ENCODE measurements at places on chromosomes 2 and 18.
A peak's percentile ranks its signal among the peaks of the same experiment; 100 is the strongest.

GRCh38 chr2:28300485-28301341 lies 91.9 kb upstream of the FOSL2 start:
- DNase-seq: no peak

DNA sequence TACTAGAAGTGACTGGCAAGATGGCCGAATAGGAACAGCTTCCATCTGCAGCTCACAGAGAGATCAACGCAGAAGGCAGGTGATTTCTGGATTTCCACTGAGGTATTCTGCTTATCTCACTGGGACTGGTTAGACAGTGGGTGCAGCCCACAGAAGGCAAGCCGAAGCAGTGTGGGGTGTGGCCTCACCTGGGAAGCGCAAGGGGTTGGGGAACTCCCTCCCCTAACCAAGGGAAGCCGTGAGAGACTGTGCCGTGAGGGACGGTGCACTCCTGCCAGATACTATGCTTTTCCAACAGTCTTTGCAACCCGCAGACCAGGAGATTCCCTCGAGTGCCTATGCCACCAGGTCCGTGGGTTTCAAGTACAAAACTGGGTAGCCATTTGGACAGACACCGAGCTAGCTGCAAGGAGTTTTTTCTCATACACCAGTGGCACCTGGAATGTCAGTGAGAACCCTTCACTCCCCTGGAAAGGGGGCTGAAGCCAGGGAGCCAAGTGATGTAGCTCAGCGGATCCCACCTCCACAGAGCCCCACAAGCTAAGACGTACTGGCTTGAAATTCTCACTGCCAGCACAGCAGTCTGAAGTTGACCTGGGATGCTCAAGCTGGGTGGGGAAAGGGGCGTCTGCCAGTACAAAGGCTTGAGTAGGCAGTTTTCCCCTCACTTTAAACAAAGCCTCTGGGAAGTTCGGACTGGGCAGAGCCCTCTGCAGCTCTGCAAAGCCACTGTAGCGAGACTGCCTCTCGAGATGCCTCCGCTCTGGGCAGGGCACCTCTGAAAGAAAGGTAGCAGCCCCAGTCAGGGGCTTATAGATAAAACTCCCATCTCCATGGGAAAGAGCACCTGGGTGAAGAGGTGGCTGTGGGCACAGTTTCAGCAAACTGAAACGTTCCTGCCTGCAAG lies 40.1 kb downstream of the PLEK start:
- DNase-seq: no peak

DNA sequence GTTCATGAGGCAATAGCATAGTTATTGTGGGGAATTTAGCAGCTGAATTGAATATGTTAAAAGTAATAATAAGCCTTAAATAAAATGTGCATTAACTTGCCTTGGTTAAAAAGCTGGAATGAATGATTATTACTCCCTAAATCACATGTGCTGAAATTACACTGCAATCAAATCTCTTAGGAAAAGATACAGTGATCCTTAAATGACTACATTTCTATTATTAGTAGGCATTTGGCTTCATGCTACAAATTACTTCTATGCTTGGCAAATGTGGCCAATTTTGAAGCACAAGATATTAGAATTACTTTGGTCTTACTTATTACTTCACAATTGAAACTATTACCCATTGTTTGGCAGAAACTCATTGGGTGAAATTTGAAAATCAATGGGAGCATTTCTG lies 5.4 kb downstream of the RND3 start:
- no peak for DNase-seq

DNA sequence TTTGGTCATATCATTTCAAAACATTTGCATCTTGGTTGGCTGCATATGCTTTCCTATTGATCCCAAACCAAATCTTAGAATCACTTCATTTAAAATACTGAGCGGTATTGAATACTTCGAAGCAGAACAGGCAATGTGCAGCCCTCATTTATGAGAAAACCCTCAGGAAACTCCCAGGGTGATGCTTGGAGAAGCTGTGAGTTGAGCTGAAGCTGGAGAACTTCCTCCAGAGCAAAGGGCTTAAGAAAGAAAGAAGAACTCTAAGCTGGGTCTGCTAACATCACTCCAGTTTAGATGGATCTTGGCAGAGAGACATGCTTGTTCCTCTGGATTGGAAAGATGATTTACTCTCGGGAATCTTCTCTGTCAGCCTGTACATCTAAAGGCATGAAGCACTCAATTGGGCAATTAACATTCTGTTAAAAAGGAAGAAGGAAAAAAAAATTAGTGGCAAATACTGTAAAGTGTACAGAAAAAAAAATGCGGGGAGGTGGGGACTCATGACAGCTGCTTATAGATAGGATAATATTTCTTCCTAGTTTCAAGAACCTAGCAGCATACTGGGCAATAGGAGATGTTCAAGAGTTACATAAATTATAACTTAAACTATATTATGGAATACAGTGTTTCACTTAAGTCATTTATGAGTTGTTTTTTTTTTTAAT lies 49.5 kb downstream of the ATIC start:
- no peak for DNase-seq

GRCh38 chr2:216857131-216857550 lies 2.7 kb downstream of the TNP1 start:
- peak; percentile 6 for DNase-seq

DNA sequence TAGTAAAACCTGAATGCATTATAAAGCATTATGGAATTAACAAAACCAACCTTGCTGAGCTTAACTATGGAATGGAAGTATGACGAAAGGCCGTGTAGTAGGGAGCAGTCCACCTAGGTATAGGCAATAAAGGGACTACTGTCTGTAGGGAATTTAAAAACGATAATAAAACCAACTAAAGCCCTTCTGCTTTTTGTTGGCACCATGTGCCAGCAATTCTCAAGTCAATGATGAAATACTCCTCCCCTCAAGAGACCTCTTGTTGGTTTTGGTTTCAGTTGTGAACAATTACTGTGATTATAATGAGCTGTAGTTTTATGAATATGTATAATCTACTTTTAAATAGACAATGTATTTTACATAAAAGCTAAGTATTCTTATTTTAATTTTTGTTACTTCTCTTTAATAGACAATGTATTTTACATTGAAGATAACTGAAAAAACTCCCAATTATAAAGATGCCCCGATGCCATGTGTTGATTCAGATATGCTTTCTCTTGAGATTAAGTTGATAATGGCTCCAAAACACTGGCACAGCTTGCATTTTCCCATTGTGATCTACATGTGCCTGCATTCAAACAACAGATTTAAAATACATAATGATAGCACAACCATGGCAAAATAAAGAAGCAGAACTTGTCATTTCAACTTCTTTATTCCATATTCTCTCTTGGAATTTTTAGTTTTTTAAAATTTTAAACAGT lies 55.5 kb upstream of the ZDBF2 start:
- peak; percentile 70 for DNase-seq

DNA sequence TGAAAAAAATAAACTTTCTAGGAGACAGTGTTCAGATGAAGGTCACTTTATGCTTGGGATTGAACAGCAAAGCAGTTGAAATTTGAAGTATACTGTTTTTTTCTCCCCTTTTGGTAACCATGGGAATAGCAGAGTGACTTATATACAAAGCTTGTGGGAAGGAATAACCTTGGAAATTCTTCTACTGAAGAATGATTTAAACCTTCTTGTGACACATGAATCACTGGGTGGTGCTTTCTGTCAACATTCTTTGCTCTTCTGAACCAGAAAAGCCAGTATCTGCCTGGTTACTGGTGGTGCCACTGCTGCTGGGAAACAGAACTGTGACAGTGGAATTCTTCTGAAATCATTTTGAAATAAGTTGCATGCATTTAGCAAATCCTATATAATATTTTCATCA lies 39.4 kb upstream of the RND3 start:
- no peak for DNase-seq

GRCh38 chr2:32358111-32358482 lies 1.3 kb downstream of the BIRC6 start:
- DNase-seq: no peak

DNA sequence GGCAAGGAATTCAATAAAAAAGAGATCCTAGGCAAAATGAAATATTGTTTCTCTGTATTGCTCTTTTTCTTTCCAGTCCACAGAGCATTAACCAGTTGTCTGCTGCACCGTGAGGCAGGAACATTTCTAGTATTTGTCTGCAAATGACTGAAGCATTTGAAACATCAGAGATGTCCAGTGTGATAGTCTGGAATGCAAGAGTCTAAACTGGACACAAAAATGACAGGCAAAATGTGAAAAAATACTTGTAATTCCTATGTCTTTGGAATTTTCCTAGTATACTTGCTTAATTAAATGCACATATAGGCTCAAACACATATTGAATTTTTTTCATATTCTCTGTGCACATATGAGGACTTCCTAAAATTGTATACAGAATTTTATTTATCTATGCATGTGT lies 120.5 kb upstream of the SPATS2L start:
- DNase-seq: no peak

GRCh38 chr2:85248773-85249509 lies 78.8 kb downstream of the TGOLN2 start:
- DNase-seq: no peak

GRCh38 chr18:3494569-3494968 lies 44.6 kb downstream of the TGIF1 start:
- no peak for DNase-seq

GRCh38 chr2:191463790-191464189 lies 214.1 kb upstream of the NABP1 start:
- no peak for DNase-seq

DNA sequence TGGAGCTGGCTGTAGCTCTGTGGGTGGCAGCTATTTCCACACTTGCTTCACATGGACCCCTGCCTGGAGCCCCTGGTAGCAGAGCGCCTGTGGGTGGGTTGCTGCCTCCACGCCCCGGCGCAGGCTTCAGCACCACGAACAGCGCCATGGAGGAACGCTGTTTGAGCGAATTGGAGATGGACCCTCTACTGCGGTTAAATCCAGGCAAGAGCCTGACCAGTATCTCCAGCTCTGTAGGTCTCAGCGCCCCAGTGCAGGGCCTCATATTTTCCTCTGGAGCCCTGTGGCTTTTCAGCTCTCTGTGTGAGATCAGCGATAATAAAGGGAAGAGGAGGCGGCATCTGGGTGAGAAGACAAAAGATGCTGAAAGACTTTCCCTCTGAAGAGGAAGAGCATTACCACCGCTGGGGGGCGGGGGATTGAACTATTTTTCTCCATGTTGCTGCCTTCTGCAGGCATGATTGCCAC lies 12.0 kb downstream of the ONECUT2 start:
- DNase-seq: peak; percentile 64

DNA sequence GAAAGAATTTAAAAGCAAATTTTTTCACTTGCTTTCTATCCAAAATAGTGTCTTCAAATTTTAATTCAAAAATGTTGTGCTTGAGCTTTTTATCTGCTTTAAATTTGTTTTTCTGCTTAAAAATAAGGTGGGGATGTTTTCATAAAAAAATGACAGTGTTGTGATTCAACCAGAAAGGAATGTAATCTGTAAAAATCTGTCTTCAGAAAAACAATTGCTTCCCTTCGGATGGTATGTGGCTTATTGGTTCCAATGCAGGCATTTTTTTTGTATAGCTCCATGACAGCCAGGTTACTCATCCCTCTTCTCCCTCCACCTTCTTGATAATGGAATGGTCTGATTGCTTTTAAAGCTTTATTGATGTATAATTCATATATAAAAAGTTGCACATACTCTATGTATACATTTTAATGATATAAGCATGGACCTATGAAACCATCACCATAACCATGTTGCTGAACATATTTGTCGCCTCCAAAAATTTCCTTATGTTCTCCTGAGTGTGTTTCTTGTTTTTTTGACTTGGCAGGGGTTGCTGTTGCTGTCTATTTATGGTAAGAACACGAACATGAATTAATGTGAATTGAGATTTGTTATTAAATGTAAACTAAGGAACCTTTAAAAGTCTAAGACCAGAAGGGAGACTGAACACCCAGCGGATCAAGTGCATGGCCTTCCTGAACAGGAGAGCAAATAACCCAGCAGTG lies 363.7 kb upstream of the SPHKAP start:
- DNase-seq: no peak

- no peak for DNase-seq
Measured at GRCh38 chr2:176081837-176082524, 1.8 kb downstream of the EVX2 start.

DNA sequence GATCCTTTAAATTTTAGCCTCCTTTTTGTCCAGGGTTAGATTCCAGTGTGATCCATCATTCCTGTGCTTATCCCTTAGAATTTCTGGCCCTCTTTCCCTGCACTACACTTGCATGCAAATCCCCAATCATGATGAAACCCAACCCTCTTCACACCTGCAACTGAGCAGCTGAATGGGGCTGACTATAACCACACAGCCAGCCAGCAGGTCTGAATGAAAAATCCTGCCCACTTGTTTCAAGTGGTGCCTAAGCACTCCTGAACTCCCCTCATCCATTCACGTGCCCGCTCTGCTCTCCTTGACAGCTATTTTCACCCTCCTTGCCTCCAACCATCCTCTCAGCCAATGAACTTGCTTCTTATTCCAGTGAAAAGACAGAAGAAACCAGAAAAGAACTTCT lies 80.5 kb upstream of the AFF3 start:
- no peak for DNase-seq

DNA sequence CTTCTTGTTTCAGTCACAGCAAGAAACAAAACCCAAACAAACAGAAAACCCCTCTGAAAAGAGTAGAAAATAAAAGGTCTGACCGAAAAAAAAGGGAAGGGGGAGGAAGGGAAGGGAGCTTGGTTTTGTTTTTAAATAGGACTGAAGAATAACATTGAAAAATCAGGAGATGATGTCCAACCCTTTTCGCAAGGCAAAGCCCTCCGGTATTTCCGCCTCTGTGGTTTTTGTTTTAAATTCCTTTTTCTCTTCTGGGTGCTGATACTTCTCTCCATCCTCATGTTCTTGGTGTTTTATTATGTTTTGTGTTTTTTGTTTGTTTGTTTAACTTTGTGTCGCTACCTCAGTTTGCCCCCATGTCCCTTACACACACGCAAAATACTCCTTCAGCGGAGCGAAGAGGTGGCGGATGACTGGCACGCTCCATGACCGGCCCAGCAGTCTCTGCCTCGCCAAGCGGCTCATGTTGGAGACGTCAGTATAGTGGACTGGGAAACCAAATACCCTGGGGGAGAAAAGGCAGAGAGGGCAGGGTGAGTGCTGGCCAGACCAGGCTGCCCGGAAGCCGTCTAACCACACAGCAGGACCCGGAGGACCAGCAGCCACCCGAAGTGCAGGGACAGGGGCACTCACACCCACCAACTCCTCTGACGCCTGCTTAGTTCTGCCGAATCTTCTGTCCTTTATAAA lies 65.7 kb upstream of the POMC start:
- no peak for DNase-seq

DNA sequence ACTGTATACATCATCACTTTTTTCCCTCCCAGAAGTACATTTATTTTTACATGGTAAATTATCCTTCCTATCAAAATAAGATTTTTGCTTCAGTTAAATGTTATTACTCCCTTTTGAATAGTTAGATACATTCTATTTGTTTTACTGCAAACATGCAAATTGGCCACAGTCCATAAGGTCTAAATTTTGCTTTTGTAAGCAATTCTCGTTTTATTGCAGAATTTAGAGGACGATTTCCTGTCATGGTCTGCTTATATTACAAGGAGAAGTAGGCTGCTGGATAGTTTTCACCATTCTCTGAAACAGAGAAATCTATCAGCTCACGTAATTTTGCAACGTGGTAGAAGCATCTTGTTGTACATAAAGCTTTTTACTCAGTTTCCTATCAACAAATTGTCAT lies 1632.5 kb downstream of the LRP1B start:
- no peak for DNase-seq

- no peak for DNase-seq
Measured at GRCh38 chr18:48029296-48029986, 99.0 kb upstream of the SMAD2 start.

- peak; percentile 74 for DNase-seq
Measured at GRCh38 chr2:221573430-221574230, 1.5 kb upstream of the EPHA4 start.

All from common myeloid progenitor, CD34-positive (primary cell).